ENCODE measurements at places on chromosomes 5 and 9.

- no peak for DNase-seq
These were observed 2.6 kb downstream of the ENDOG start for GRCh38 chr9:128820665-128821583.

GRCh38 chr9:131420980-131421624 lies 27.2 kb downstream of the PRRC2B start:
- no peak for DNase-seq

- no peak for DNase-seq
These were observed 139.8 kb downstream of the APBA1 start for GRCh38 chr9:69532396-69532795.

DNA sequence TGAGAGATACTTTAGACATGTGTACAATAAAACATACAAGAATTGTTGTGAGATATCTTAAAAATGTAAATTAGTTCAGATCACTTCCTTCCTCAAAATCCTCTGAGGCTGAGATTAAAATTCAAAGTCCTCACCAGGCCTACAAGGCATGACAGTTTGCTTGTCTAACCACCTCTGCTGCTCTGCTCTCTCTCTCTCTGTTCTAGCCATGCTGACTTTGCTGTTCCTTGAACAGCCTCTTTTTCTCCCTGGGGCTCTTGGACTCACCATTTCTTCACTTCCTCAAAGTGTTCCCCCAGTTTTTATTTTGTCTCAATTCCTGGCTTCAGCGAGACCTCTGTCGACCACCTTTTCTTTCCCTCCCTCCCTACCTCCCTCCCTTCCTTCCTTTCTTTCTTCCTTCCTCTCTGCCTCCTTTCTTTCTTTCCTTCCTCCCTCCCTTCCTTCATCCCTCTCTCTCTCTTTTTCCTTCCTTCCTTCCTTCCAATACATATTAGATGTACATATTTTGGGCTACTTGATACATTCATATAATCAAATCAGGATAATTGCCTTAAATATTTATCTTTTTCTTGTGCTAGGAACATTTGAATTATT lies 27.0 kb downstream of the CATSPER3 start:
- DNase-seq, result peak; percentile 3

All from HEK293T (cell line).